Liver (tissue), 10 donors: ENCODE measurements at places on chromosomes 11 and 22. TPM values are rescaled to one million over a fixed set of nuclear protein-coding genes. Genes with fewer than 3 reads are reported as not detected.

DNA sequence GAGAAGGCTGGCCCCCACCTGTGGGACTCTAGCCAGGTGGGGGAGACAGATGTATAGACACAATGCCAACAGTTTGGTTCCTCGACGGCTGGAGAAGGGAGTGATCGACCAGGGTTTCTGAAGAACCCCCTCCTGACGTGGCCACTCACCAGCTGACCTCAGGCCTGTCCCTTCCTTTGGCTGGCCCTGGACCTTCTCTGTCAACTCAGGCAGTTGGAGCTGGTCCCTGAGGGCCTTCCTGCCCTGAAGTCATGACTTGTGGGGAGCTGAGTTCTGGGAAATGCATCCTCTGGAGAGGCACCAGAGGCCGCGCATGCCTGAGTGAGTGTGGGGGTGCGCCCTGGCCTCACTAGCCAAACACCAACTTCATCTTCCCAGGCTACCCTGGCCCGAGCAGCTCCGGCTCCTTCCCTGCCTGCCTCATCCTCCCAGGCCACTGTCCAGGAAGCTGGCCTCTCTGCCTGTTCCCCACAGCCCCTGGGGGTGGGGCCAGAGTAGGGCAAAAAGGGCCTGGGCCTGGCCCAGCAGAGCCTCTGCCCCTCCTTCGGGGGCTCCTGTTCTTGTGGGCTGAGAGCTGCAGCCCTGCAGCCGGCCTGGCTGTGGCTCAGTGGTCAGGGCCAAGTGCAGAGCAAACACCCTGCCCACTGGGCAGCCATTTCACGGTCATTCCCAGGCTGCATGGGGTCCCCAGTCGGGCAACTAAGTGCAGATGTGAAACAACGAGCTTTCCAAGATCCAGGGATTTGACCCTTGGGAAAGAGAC is 23.6 kb downstream of the TXN2 start:
- no peak for DNase-seq

The GPR83 gene
- 0.01 TPM for polyA plus RNA-seq

- no peak for DNase-seq
These were observed 3.3 kb upstream of the BCL9L start for GRCh38 chr11:118928870-118929500.

DNA sequence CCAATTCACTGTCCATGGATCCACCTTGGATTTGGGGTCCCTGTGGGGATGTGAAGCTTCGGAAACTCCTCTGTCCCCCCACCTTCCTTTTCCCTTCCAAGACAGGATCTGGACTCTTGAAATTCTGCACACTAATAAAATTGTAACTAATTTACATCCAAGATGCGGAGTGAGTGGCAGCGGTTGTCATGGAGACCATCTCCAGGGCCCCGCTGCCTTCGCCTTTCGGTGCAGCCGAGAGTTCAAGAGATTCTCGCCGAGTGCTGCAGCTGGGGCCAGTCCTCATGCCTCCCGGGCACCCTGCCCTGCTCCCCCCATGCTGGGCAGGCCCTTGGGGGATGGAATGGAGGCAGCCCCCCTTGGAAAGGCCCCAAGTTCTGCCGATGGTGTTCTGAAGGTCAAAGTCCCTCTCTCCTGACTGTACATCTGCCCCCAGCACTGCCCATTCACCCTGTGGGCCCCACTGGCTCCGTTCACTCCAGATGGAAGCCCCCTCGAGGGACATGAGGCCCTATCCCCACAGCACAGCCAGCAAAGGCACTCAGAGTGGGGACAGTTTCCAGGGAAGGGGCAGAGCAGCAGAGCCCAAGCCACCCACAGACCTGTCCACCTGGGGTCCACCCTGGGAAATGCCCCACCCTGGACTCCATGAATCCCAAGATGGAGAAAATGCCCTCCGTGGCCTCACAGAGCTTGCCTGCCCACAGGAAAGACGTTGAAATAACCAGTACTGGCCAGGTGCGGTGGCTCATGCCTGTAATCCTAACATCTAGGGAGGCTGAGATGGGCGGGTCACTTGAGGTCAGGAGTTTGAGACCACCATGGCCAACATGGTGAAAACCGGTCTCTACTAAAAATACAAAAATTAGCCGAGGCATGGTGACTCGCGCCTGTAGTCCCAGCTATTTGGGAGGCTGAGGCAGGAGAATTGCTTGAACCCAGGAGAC is 25.9 kb downstream of the IGLL1 start:
- DNase-seq, result no peak
